ENCODE measurements at places on chromosomes 4 and X.

DNA sequence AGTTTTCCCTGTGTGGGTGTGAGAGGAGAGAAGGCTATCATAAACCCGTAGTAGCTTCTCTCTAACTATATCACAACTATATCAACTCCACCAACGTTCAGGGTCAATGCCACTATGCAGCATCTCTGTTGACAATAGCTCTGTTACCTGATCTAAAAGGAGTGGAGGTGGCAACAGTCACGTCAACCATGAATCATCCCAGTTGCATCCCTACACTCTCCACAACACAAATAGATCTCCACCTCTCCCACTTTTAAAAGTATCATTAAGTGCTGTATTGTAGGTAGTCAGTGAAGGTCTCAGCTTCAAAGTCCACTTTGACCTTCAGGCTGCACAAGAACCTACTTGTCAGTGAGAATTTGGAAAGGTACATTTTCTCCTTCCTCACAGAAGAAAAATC lies 600.5 kb upstream of the GRIA3 start:
- DNase-seq = no peak

DNA sequence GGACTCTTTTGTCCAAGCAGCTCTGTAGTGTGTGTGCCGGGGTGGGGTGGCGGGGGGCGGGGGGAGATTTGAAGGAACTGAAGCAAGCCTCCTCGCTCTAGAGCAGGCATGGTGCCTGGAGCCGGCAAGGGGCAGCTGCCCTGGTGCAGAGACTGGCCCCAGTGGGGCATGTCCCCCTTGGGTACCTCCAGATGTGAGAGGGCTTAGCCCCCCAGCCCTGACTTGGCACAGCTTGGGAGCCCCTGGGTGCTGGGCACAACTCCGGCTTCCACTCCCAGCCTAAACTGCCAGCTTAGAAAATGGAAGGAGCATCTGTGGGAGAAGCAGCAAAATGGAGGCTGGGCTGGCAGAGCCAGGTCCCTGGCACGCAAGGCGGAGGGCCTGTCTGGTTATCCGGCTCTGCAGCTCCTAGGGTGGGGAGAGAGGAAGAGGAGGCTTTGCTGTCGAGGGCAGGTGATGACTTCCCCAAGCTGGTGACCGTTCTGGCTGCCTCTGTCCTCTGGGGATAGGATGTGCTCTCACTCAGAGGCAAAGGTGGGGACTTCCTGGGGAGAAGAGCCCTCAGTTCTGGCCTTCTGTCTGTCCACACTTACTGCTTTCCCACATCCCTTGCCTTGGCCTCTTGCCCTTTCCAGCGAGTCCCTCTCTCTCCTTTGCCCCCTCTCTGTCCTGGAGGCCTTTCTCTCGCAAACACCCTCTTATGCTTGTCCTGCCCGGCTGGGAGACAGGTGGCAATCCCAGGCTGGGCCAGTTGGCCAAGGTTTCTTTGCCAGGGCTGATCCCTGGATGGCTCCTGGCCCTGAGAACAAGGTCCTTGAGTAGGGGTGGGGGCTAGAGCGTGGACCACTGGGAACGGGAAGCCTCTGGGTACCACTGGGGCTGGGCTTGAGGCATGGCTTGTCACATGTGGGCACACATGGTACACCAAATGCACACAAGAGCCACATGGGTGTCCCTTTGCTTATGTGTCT lies 2.0 kb downstream of the DLG3 start:
- no peak for DNase-seq

DNA sequence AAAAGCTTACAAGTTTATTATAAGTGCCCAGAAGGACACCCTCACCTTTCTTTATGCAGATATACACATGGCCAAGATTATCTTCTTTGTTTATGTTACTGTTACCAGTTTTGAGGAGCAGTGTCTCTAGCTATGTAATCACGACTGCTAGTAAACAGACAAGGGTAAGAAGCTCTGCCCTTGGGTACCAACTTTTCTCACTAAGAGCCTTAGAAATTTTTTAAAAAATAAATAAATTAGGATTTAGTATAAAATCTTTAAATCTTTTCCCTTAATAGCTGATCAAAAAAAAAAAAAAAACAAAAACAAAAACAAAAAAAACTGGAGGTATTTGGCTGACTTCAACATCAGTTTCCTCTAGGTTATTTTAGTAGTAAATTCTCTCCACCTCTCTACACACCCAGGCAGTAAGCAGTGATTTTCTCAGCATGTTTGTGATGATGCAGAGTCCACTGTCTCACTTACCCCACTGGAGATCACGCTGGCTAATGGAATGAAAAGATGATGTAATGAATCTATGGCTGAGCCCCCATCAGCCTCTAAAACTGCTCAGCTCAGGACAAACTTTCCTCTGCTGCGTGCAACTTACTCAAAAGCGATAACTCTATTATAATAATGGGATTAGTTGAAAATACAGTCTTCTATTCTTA lies 125.9 kb downstream of the FRYL start:
- DNase-seq = no peak

- DNase-seq = no peak
These were observed 69.4 kb downstream of the HMGB2 start for GRCh38 chr4:173264684-173265185.

GRCh38 chr4:118760493-118760892 lies 75.3 kb downstream of the METTL14 start:
- DNase-seq = no peak

DNA sequence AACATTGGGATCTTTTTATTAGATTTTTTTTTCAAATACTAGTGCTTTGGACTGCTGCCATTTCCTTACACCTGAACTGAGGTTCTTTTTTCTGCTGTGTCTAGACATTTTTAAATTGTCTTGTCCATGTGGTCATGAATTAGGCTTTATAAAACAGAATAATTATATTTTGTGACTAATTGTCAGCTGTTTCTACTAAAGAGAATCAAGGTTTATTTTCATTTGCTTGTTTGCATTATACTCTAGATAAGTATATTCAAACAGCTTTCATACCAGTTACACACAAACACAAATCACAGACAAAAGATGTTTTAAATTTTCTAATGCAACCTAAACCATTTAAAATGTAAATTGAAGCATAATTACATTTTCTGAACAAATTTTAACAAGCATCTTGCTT lies 194.7 kb downstream of the GALNTL6 start:
- DNase-seq = no peak

- peak; percentile 47 for DNase-seq
These were observed at the start of gene WWC2 for GRCh38 chr4:183098723-183099536. TSS of gene WWC2 (plus strand) at chr4:183099257. CDS start at chr4:183099492, 235 bp downstream.

Data from stimulated activated CD8-positive, alpha-beta memory T cell treated with anti-CD3 and anti-CD28 coated beads, Interleukin-4, amount 100 ng/mL, for 24 hours (primary cell).